ENCODE measurements at places on chromosomes 5 and 9.

DNA sequence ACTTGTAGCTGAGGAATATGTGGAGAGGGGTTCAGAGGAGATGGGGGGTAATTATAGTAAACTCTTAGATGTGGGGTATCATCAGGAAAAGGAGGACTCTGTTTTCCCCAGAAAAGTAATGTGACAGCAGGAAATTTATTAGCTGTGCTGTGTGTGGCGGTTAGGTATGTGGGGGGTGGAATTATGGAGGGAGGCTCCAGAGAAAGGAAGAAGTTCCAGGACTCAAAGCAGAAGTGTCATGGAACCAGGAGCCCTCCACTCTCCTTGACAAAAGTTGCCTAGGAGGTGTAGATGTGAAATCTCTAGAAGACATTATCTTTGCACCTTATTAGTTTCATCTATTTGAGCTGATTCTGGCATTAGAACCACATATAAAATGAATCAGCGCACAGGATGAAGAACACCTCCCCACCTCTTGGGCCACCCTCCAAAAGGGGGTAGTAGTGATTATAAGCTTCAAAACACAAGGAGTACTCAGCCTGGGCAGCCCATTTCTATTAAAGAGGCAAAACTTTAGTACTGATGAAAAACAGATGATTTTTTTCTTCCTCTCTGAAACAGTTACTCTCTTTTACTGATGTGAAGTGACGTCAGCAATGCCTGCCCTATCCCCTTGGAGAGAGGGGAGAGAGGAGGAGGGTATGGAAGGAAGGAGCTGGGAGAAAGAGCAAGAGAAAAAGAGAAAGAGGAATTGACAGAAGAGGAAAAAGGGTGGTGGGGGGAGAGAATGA is 18.2 kb downstream of the NR2F1 start:
- DNase-seq = no peak

DNA sequence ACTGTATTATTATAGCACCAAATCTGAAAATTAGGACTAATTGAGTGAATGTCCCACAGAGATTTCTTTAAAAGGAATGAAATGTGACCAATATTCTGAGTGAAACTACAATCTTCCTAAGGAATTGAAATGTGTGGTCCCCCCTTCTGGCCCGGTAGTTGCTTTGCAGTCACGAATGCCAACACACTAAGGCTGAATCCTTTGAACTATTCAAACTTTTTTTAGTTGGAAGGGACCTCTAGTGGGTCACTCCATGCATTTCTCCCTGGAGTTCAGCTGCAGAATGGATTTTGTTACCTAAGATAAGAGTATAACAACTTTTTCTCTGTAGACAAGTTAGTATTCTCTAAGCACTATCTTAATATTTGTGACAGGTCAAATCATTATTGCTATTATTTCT is 2.8 kb downstream of the CDH6 start:
- DNase-seq = no peak

DNA sequence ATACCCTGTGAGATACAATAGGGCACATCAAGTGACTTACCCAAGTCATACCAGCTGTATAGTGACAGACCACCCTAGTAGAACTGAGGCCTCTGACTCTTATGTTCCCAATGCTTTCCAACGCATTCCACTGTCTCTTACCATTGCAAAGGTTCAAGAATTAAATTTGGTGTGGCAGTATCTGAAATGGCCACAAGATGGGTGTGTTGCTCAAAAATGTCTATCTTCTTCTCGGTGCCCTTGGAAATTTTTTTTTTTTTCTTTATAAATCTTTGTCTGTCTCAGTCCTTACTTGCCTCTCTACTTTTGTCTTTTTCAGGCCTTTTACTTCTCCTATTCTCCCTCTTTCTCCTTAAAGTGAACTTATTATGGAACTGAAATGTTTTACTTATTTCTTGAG is 48.4 kb downstream of the GPR21 start:
- DNase-seq = peak; percentile 49

DNA sequence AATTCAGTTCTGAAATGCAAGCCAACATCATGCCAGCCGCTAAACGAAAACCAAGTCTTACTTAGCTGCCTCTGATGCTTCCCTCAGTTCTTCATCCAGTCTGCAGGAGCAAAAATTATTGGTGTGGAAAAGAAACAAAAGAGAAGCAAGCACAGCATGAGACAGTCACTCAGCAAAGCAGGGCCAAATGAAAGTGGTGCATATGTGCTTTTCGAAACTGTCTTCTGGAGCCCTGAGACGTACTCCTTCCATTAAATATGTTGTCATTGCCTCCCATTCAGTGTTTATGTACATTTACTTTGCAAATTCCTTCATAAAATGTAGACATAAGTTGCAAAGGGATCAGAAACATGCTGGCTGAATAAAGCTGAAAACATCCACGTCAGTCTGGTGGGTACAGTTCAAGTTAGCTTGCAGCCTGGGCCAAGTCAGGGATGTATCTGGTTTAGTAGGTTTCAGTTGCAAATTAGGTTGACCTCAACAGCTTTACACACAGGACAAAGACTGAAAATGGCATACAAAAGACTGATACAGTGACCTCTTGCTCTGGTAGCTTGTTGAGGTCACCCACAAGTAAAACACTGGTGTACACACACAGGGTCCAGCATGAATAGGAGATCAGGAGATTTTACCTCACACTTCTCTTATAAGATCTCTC is 139.7 kb upstream of the PCA3 start:
- no peak for DNase-seq

All from Daoy (cell line).